Muscle of leg (tissue), 16 donors: ENCODE measurements at places on chromosomes 5 and 9. TPM values are rescaled to one million over a fixed set of nuclear protein-coding genes. Genes with fewer than 3 reads are reported as not detected.

GRCh38 chr9:105958587-105958986 lies 264.2 kb downstream of the TMEM38B start:
- H3K27ac ChIP-seq = no peak overlapping the region
- no peak for DNase-seq
- H3K4me1 ChIP-seq = no peaks in the 10 kb centered on the region
- no peaks in the 10 kb centered on the region for H3K27me3 ChIP-seq
- H3K36me3 ChIP-seq = no peaks in the 10 kb centered on the region

GRCh38 chr9:134057307-134057657 lies 10.5 kb downstream of the BRD3 start:
- no peak for DNase-seq
- H3K27ac ChIP-seq = no peak overlapping the region
- H3K27me3 ChIP-seq = no peaks in the 10 kb centered on the region
- peaks cover 30% of the 10 kb centered on the region for H3K36me3 ChIP-seq

- peaks cover 25% of the 10 kb centered on the region for H3K4me1 ChIP-seq
- no peak overlapping the region for H3K4me3 ChIP-seq
- no peak overlapping the region for H3K27ac ChIP-seq
- no peak for DNase-seq
Observed at GRCh38 chr9:134271338-134272301, 54.6 kb upstream of the RXRA start.

Gene SPAAR
- total RNA-seq = 0.89 TPM

Gene KCNIP1
- total RNA-seq = 3.7 TPM

Gene PDZD2
- 4.6 TPM for total RNA-seq

Gene ADAMTS12
- 23.9 TPM for total RNA-seq
